ENCODE measurements at places on chromosomes 13 and 19.

DNA sequence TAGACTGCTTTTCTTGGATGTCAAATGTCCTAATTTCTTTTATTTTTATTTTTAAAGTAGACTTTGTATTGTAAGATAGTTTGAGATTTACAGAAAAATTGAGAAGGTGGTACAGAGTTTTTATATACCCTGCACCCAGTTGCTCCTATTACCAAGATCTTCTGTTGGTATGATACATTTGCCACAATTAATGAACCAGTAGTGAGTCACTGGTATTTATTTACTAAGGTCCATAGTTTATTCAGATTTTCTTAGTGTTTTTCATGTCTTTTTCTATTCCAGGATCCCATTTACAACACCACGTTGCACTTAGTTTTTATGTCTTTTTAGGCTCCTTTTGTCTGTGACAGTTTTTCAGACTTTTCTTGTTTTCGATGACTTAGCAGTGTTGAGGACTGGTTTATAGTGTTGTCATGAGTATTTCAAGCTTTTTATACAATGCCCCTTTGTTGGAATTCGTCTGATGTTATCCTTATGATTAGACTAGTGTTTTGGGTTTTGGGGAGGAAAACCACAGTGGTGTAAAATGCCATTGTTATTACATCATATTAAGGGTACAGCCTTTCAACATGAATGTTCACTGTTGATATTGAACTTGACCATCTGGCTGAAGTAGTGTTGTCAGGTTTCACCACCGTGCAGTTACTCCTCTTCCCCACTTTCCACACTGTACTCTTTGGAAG, 35.9 kb downstream of the COG3 start:
- no peak for DNase-seq

DNA sequence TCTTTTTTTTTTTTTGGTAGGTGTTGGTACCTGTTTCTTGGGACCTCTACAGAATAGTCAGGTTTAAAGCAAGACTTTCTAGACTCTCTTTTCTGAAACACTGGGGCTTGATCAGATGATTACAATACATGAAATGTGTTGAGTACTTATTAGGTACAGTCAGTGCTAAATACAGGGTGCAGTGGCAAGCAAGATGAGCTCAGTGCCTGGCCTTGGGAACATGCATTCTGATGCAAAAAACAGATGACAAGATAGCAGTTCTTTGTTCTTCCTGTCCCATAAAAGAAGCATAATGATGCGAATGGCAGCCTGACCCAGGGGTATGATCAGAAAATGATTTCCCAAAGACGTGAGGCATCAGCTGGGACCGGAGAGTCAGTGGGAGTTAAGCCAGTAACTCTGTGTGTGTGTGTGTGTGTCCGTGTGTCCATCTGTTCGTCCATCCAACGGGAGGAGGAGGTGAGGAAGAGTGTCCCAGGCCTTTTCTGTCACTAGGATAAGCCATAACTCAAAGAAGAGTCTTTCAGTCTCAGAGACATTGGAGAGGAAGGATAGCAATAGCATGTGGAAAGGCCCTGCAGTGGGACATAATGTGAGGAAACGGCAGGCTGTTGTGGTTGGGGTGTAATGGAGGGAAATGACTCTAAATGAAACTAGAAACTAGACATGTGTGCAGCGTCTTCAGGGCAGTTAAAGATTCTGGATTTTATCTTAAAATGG, 32.2 kb downstream of the SLAIN1 start:
- DNase-seq, result no peak

DNA sequence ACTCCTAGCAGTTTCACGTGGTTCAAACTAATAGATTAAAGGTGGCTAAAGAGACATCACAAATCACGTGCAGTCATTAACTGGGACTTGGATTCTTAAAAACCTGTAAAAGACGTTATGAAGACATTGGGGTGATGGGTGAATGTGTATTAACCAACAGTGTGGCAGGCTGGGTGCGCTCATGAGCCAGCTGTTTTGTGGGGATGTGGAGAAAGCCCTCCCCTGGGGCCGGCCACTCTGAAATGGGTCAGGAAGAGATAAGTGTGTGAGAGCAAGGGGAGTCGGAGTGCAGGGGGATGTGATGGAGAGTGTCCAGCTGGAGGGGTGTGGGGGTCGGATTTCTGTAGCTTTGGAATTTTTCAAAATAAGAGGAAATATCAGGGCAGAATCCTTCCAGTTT, 10.4 kb downstream of the UPF1 start:
- DNase-seq, result no peak

DNA sequence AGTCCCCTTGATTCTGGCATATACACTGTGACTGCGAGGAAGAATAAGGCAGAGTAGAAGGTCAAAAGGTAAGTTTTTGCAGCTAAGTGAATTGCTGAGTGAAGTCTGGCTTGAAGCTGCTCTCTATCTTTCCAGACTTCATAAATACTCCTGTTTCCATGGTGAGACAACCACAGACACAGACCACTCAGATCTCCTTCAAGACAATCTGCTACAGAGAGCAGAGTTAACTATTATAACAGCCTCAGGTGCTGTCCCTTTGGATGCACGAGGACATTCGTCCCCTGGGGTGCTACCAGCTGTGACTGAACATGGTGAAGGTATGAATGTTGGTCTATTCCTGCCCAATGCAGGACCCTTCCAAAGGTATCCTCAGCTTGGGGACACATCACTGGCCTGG, 104.0 kb downstream of the MYCBP2 start:
- DNase-seq, result no peak

GRCh38 chr13:107678075-107678689, 537.2 kb downstream of the LIG4 start:
- no peak for DNase-seq

DNA sequence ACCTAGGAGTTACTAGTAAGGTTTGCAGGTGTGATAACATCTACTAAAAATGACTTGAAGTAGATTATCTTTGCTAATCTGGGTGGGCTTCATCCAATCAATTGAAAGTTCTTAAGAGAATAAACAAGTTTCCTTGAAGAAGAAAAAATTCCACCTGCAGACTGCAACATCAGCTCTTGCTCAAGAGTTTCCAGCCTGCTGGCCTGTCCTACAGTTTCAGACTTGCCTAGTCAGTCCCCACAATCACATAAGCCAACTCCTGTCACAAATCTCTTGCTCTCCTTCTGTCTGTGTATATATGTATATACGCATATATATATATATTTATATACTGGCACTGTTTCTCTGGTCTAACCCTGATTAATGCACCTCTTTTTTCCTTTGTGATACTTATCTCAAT, 67.3 kb upstream of the ITM2B start:
- no peak for DNase-seq

- DNase-seq, result no peak
Measured at GRCh38 chr13:21894703-21895699, 224.1 kb downstream of the FGF9 start.

DNA sequence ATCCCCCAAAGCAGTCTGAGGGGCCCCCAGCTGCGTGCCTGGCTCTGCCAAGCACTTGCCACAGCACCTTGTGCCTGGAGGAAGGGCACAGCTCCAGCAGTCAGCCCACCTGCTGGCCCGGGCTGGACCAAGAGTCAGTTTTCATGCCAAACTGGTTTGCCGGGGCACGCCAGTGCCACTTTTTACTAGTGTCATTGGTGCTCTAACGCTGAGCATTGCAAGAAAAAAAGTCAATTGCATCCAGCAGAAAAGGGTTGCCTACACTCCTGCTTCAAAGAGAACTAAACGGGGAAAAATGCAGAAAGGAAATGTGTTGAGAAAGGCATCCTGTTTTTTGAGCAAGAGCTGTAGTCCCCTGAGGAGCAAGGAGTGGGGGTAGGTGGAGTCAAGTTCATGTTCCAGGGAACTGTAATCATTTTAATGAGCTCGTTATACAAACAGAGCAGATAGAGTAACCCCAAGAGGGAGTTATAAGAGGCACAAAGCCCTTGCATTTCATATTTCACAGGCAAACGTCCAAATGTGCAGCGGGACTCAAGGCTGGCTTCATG, 68.4 kb downstream of the F2RL3 start:
- no peak for DNase-seq

DNA sequence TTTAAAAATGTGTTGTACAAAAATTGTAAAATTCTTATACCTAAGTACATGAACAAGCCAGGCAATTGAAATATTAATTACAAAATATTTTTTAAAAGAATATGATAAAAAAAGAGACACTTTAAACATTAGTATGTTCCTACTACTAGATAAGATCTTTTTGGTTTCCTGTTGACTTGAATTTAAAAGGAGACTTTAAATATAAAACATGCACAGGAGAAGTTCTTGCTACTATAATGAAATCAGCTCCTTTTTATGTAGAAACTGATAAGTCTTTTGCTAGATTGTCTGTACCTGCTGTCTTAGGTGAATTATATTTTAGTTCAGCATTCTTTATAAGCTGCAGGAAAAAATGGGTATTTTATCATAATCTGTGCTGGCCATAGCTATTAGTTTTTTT, 140.2 kb downstream of the TNFSF13B start:
- no peak for DNase-seq

DNA sequence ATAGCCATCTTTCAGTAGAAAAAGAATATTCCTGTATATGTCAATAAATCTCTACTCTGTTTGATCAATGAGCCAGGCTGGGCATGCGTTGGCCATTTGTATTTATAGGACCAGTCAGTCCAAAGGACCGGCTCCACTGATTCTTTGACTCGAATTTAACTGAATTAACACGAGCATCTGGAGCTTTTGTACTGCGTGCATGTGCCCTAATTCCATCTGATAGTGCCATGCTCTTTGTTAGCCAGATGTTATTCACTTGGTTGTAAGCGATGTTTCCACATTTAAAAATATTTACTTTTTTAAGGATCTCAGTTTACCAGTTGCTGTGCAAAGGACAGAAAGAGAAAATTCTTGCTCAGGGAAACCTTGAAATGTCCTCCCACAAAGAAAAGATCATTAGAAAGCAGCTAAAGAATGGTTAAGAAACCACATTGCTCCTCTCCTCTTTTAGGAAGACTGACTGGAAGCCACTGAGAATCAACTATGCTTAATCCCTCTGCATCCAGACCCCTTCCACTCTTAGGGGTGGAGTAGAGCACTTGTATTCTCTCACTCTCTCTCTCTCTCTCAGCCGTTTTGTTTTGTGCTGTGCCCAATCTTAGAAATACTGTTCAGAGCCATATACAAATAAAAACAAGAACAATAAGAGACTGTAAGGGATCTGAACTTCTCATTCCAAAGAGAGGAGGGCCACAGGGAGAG, 165.8 kb downstream of the DCLK1 start:
- no peak for DNase-seq

- no peak for DNase-seq
Measured at GRCh38 chr13:94984958-94985357, 272.6 kb upstream of the SOX21 start.

GRCh38 chr13:44574466-44574855, 1.7 kb downstream of the TSC22D1 start:
- DNase-seq, result no peak

GRCh38 chr19:54279406-54279962, 1.4 kb downstream of the LILRB2 start:
- DNase-seq, result no peak

All from pancreas (tissue), 10 donors.